ENCODE measurements at places on chromosomes 7 and 10. TPM values are rescaled to one million over a fixed set of nuclear protein-coding genes. Genes with fewer than 3 reads are reported as not detected.

The CFAP43 gene
- polyA plus RNA-seq: 17.5 TPM

The SYT15 gene
- polyA plus RNA-seq: 6.3 TPM

DNA sequence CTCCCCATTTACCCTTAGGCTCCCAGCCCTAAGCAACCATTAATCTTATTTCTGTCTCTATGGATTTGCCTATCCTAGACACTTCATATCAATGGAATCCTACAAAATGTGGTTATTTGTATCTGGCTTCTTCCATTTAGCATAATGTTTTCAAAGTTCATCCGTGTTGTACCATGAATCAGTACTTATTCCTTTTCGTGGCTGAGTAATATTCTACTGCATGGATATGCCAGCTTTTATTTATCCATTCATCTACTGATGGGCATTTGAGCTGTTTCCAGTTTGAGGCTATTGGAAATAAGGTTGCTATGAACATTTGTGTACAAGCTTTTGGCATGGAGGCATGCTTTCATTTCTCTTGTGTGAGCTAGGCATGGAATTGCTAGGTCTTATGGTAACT lies 121.1 kb downstream of the WDR11 start:
- no peak for DNase-seq

DNA sequence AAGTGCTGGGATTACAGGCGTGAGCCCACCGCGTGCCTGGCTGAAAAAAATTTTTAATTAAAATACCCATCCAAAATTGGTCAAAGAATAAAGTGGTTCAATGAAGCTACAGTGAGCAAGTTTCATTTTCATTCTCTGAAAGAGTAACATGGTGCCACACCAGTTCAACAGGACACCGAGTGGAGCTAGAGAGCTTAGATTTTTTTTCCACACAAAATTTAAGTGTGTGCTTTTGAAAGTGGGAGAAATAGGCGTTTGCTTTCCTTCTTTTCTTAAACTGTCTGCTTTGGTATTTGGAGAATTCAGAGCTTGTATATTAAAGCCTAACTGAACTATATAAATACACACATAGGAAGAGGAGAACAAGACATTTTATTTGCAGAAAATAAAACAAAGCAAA lies 43.4 kb downstream of the BPGM start:
- DNase-seq: no peak

- no peak for DNase-seq
Measured at GRCh38 chr10:7345717-7346116, 65.1 kb downstream of the SFMBT2 start.

DNA sequence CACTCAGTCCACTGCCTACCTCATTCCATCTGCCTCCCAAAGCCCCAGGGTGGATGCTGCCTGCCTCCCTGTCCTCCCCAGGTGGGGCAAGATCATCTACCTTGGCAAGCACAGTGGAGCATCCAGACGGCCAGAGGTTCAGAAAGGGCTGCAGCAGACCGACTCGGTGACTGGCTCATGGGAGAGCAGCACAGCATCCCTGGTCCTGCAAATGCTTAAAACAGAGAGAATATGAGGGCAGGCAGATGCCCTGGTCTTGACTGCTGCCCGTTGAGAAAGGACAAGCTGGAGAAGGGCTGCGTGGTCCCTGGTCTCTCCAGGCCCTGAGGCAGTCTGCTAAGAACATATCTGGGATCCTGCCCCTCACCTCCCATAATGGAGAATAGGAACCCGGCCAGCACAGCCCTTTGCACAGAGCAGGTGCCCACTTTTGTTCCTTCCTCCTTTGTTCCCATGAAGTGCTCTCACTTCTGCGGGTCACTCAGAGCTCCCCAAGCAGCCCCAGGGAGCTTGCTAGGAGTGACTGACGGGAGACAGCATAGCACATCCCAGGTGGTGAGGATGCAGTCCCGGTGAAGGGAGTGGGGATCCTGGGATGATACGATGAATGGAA lies 1.4 kb downstream of the HPS1 start:
- DNase-seq: no peak

GRCh38 chr10:85649461-85649860 lies 717.1 kb downstream of the GRID1 start:
- DNase-seq: no peak

- no peak for DNase-seq
Measured at GRCh38 chr10:98013776-98014175, 16.6 kb downstream of the CRTAC1 start.

- no peak for DNase-seq
Measured at GRCh38 chr7:69365651-69366192, 232.6 kb upstream of the AUTS2 start.

- DNase-seq: no peak
Measured at GRCh38 chr7:14233868-14234369, 244.5 kb upstream of the ETV1 start.

DNA sequence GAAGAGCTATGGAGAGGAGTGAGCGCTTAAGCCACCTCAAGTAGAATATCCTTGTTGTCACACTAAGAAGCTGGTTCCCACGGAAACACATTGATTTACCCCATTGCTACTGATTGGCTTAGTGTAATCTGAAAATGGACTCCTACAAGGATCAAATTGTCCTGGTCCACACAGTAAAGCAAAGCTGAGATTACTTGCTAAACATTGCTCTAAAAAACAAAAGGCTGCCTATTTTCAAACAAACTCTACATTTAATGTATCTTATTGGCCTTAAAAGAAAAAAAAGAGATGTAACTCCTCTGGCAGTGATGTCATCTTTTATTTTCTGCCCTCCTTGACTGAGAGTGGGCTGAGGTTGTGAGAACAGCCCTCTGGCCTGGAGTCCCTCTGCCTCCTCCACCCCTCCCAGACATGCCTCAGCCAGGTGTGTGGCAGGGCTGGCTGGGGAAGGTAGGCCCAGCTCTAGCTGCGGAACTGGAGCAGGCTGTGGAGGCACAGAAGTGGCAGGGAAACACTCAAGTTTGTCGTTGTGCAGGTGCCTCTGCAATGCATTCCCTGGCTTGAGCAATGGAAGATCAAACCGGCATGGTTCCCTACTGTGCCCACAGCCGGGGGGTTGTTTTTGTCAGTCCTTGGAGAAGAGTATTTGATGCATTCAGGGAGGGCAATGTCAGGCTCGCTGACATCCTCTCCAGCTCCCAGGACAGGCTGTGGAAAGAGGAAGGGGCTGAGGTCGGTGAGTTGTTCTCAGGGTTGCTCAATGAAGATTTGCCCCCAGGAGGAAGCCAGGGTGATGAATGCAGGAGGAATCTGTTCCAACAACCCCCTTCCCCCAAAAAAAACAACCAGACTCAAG lies 9.1 kb downstream of the KLF6 start:
- no peak for DNase-seq
